ENCODE measurements at places on chromosomes 13 and 19.

GRCh38 chr19:13118424-13119193 lies 545 bp downstream of the NACC1 start:
- peak; percentile 43 for DNase-seq

DNA sequence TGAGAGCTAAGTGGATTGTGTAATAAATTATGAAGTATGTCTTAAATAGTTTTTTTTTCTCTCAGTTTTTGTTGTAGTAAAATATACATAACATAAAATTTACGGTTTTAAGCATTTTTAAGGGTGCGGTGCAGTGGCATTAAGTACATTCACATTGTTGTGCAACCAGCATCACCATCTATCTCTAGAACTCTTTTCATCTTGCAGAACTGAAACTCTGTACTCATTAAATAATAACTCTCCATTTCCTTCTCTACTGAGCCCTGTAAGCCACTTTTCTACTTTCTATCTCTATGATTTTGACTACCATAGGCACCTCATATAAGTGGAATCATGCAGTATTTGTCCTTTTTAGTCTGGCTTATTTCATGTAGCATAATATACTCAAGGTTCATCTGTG lies 87.1 kb downstream of the GJA3 start:
- no peak for DNase-seq

DNA sequence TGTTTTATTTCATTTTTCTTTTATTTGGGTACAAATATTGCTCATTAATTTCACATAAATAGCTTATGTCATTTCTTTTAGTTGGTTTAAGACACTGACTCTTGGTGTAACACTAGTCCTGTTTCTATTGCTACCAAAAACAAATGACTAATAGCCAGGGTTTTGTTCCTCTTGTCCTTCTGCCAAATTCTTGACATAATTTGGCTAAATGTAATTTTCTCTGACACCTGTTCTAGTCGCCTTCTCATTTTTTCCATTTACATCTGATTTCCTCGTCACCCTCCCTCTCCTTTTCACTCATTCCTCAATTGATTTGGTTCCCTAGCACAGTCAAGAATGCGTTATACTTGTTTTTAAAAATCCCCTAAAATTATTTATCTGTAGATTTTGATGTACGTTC lies 1718.7 kb downstream of the EFNB2 start:
- no peak for DNase-seq

DNA sequence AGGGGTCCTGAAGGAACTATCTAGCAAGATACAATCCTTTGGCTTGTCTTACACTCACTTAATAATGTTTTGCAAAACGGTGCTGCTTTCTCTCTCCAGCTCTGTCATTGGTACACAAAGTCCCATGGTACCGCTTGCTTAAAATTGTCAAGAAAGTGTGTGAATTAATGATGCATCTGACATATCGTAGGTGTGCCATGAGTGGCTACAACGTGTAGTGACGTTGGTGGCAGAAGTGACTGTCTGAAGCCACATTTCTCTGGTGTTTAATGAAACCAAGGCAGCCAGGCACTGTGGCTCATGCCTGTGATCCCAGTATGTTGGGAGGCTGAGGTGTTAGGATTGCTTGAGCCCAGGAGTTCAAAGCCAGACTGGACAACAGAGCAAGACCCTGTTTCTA lies 2.6 kb downstream of the HSH2D start:
- DNase-seq, result no peak

DNA sequence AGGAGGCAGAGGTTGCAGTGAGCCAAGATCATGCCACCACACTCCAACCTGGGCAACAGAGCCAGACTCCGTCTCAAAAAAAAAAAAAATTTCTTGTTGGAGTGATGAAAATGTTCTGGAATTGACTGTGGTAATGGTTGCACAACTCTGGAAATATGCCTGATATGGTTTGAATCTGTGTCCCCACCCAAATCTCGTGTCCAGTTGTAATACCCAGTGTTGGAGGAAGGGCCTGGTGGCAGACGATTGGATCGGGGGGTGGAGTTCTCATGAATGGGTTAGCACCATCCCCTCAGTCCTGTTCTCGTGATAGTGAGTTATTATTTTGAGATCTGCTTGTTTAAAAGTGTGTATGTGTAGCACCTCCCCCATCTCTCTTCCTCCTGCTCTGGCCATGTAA lies 41.1 kb upstream of the MAP3K10 start:
- no peak for DNase-seq

- no peak for DNase-seq
Observed at GRCh38 chr19:29366757-29367156, 153.8 kb upstream of the UQCRFS1 start.

DNA sequence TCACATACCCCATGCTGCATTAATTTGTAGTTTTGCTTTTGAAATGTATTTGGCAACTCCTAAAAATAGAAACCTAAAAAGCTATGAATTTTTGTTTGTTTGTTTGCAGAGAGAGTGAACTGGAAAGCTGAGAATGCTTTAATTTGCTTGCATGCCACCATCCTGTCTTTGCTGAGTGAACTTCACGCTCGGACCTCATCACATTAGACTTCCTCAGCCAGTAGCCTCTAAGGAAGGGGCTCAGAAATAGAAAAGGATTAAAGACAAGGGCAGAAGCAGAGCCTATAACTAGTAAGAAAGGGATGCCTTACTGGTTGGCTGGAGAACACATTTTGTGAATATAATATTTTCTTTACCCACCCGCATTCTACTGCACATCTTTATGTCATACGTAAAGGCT lies 275.1 kb downstream of the DCLK1 start:
- no peak for DNase-seq

GRCh38 chr19:40089462-40089861 lies 1.3 kb downstream of the ZNF780A start:
- no peak for DNase-seq

DNA sequence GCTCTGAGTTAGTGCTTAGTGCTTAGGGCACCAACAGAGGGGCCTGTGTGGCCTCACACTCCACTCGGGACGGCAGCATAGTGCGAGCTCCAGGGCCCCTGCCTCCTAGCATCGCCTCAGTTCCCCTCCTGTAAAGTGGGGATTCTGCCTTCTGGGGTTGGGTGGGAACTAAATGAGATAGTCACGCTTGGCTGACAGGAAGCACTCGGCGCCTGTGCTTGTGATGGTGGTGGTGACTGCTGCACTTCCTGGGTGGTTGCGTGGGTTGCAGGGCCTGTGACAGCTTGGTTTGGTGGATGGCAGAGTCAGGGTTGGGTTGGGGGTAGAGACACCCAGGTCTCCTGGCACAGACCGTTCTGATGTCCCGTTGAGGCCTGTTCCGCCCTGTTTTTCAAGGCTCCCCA lies 7.7 kb downstream of the PLEKHF1 start:
- no peak for DNase-seq

DNA sequence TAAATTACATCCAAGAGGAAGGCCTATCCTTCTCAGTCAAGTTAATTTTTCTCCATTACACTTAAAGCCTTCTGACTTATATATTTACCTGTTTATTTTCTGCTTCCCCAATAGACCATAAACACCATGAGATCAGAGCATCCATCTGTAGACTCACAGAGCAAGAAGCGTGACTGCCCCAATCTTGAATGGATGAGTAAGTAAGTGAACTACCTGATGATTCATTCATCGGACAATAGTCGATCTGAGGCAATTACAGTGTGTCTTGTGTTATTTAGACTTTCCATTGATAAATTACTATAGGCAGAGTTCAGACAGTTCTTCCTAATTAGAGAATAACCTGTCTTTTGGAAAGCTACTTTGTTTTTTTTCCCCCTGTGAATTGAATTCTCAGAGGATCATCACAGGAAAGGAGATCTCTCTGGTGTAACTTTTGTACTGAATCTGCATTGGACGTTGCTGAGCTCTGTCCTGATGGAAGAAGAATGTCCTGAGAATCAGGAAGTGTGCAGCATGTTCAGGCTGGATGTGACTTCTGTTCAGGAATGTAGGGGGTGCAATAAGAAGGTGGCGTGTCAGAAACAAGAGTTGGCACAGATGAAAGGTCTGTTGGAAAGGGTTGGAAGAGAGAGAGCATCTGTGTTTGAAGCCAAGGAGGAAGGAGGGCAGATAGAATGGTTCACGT lies 367.0 kb downstream of the NALCN start:
- DNase-seq, result no peak

GRCh38 chr13:101452519-101453485 lies at the start of gene ITGBL1:
TSS of gene ITGBL1 (plus strand) at chr13:101452675. CDS start at chr13:101452834, 159 bp downstream.
- DNase-seq, result peak; percentile 25

GRCh38 chr13:23849670-23850069 lies 39.5 kb downstream of the MIPEP start:
- no peak for DNase-seq

- DNase-seq, result peak; percentile 79
Observed at GRCh38 chr19:51607920-51608562, 22.2 kb downstream of the SIGLEC5 start.

- no peak for DNase-seq
Observed at GRCh38 chr13:94058821-94059360, 420.6 kb downstream of the DCT start.

GRCh38 chr19:3818466-3818865 lies 32.3 kb upstream of the MATK start:
- no peak for DNase-seq

DNA sequence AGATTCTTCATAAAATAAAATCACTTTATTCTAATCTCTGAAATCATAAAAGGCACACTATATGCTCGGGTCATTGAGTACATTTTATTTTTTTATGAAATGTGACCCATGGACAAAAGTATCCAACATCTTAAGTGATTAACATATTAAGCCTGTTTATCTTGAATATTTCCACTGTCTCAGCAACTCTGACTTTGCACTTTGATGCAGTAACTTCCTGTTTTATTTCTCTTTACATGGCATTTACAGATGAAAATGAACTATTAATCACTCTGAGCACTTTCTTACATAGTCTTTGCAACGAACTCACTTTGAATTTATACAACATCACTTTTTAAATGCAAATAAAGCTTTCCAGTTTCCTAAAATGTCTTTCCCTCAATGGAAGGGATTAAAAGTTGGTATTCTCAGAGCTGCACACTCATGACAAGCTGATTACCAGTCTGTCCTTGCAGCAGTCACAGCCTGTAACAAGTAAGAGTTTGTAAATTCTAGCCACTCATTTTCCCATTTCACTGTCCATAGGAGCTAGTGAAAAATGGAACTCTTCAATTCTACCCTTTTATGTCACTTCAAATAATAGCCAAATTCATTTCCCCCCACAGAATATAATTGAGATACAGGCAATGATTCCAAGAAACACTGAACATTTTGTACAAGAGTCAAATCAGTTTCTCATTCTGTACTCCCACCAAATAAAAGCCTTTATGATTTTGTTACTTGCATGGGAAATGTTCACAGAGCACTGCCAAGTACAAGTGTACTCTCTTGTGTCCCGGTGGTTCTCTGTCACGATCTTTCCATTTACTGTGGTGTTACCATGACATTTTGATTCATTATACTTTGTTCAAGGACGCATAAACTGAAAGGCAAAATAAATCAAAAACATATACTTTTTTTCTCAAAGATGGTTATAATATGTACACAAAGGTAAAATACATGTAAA lies 1968.9 kb downstream of the PCDH9 start:
- DNase-seq, result no peak

DNA sequence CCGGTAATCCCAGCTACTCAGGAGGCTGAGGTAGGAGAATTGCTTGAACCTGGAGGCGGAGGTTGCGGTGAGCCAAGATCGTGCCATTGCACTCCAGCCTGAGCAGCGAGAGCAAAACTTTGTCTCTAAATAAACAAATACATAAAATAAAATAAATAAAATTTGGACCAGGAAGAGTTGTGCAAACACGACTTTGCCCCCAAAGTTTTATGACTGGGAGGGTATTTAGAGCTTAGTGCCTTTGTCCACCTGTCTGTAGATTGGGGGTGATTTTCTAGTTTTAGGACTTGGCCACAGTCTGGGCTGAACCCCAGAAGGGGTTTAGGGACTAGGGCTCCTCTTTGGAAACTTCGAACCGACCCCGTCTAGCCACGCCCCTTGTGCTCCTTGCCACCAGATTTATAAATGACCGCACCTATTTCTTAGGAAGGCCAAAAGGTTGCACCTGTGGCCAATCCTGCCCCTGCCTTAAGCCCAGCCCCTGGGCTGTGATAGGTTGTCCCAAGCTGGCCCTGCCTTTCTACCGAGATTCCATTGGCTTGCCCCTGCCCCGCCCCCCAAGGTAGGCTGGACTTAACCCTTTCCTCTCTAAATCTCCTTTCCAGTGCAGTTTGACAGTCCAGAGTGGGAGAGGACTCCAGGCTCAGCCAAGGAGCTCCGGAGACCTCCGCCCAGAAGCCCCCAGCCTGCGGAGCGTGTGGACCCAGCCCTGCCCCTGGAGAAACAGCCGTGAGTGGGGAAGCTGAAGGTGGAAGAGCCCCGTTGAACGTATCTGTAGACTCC lies 5.3 kb downstream of the SHD start:
- no peak for DNase-seq

DNA sequence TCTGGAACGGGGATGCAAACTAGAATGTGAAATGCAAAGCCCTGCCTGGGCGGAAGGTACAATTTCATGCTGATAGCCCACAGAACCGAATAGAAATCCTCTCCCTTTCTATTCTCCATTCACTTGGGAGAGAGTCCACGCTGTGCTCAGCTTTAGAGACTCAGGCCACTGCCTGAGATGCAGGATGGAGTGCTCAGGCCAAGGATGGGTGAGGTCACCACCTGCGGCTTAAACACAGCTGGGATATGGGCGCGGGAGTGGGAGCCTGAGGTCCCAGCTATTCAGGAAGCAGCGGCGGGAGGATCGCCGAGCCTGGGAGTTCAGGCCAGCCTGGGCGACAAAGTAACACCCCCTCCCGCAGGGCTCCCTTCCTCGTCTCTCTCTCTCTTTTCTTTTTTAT lies 446 bp upstream of the ZNF83 start:
- peak; percentile 22 for DNase-seq

GRCh38 chr13:23845105-23845725 lies 44.0 kb downstream of the MIPEP start:
- DNase-seq, result no peak

- DNase-seq, result no peak
Observed at GRCh38 chr19:18261474-18261873, 12.8 kb downstream of the IQCN start.

GRCh38 chr13:31639443-31640163 lies 99.7 kb upstream of the RXFP2 start:
- DNase-seq, result no peak

GRCh38 chr13:65595916-65596315 lies 1634.2 kb downstream of the PCDH9 start:
- no peak for DNase-seq

- no peak for DNase-seq
Observed at GRCh38 chr13:85812282-85812681, 13.1 kb upstream of the SLITRK6 start.

- DNase-seq, result no peak
Observed at GRCh38 chr13:24618011-24618955, 61.9 kb upstream of the ATP12A start.

DNA sequence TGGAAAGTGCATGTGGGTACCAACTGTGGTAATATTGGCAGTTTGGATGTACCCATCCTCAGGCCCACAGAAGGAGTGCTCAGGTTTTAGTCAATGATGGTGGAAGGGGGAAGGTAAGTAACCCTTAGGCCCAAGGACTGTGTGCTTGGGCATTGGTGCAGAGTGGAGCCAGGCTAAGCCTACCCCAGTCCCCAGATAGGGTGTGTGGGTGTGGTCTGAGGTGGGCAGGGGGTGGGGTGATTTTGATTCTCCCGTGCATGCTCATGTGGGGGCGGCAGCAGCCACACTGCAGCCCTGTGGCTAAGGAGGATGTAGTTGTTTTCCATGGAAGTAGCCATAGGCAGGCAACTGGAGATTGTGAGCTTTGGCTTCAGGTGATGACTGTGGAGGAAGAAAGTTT lies 2197.3 kb downstream of the PCDH9 start:
- DNase-seq, result no peak
